RPMI8226 (cell line): ENCODE measurements at places on chromosomes 7 and 10.

DNA sequence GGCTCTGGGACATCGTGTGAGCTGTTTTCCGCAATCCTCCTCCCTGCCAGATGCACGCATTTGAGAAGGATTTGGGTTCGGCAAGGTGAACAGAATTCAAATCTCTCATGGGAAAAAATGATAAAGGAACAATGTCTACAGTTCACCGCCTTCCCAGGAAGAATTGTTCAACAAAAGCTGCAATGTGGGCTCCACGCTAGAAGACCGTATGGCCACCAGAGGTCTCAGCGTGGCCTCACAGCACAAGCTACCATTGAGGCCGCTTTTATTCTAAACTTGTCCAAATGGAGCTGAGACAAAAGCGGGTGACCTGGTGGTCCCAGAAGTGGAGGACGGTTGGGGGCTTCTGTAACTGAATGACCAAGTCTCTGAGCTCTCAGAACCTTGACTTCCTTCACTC, 733.1 kb downstream of the PARD3 start:
- DNase-seq = no peak

- peak; percentile 38 for DNase-seq
Observed at GRCh38 chr7:149635561-149636329, 137.6 kb downstream of the ZNF467 start.

DNA sequence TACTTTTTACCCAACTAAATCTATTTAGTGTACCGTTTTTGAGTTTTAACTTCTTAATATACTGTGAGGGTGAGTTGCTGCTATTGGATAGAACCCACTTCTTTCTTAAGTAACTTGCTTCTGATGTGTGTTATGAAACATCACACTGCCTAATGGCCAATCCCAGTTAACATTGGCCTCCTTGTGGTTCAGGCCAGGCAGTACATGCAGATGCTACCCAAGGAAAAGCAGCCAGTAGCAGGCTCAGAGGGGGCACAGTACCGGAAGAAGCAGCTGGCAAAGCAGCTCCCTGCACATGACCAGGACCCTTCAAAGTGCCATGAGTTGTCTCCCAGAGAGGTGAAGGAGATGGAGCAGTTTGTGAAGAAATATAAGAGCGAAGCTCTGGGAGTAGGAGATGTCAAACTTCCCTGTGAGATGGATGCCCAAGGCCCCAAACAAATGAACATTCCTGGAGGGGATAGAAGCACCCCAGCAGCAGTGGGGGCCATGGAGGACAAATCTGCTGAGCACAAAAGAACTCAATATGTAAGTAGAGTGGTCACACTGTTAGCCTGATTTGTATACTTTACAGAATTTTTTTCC, 39.7 kb downstream of the TES start:
- peak; percentile 11 for DNase-seq

GRCh38 chr7:29304756-29305155, 110.2 kb downstream of the CHN2 start:
- no peak for DNase-seq

GRCh38 chr7:84895563-84895962, 291.3 kb downstream of the SEMA3D start:
- no peak for DNase-seq

DNA sequence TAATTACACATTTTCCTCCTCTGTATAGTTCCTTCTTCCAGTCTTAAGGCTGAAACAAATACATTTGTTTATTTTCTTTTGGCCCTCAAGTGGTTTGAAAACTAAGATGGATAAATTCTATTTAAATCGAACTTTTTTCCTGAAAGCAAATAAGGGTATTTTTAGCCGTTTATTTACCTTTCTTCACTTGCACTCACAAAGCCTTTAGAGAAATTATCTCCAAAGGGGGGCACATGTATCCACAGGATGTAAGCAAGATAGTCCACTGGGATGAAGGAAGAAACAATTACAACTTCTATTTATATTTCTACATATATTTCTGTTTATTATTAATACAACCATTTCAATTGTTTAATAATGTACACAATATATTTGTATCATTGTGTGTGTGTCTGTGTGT, 10.2 kb downstream of the CPA4 start:
- no peak for DNase-seq

DNA sequence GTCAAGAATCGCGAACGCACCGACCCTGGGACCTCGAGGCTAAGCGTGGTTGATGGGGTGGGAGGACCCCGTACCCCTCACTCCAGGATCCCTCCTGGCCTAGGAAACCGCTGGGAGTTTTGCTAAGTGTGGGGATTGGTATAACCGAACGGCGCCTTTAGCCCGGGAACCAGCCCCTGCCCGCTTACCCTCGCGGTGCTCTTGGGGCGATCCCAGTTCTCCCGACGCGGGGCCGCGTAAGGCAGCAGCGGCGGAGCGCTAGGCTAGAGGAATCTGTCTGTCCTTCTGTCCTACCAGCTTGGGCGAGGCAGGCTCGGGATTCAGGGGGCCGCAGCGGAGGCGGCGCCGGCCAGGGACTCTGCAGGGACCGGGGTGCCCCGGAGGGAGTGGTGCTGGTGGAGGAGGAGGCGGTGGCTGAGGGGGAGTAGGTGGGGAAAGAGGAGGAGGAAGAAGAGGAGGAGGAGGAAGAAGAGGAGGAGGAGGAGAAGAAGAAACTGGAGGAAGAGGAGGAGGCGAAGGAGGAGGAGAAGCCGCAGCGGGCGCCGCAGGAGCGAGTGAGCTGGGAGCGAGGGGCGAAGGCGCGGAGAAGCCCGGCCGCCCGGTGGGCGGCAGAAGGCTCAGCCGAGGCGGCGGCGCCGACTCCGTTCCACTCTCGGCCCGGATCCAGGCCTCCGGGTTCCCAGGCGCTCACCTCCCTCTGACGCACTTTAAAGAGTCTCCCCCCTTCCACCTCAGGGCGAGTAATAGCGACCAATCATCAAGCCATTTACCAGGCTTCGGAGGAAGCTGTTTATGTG, 439 bp upstream of the EMX2 start:
- DNase-seq = peak; percentile 10

GRCh38 chr7:26777385-26777784, 87.0 kb downstream of the SKAP2 start:
- DNase-seq = no peak

GRCh38 chr10:63553473-63553872, 32.3 kb downstream of the REEP3 start:
- no peak for DNase-seq

DNA sequence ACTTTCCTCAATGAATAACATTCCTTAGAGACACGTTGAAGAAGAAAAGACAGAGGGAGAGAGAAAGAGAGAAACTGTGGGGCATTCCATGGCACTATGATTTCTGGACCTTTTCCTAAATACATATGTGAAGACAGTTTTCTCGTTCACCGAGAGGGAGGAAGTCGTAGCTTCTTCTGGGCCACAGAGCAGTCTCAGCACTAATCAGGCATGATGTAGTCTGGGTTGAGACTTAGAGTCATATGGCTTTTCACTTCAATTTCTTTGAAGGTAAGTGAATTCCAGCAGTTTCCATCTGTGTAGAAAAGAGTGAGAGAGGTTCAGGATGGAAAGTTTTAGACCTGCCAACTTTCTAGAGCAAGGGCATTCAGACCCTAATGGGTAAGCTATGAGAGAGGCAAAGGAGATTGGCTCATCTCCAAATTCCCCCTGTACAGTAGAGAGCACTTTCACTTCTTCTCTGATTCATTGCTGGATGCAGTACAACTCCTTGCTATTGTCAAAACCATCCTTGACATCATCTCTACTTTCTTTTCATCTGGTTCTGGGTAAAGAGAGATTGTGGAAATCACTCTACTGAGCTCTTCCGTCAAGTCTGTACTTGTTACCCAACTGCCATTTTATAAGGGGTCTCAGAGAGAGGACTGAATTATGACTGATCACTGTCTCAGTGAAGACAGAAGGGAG, 31.5 kb upstream of the OR9A4 start:
- no peak for DNase-seq

DNA sequence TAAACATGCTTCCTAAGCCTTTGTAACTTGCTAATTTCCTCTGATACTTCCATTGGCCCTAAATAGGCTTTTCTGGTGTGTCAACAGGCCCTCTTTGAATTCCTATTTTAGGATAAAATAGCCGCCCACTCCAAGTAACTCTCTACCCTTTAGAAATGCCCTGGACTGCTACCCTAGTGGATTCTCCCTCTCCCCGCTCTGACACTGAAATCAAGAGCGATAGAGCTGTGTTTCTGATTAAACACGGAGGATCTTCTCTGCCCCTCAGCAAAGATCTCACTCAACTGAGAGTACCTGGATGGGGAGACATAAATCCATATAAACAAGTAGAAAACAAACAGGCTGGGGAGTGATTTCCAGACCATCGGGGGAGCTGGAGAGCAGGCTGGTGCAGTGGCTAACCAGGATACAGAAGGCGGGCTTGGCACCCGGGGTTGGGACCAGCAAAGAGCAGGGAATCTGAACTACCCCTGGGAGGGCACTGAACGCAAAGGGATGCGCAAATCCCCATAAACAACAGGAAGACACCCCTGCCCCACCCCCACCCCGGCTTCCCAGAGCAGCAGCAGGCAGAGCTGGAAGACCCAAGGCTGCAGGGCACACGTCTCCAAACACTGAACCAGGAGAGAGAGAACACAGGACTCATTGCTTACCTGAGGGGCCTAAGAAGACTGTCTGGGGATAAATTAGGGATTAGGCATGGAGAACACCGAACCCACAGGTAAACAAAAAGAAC, 2.5 kb downstream of the ASB13 start:
- DNase-seq = no peak

GRCh38 chr7:151857412-151857811, 19.5 kb downstream of the PRKAG2 start:
- no peak for DNase-seq

DNA sequence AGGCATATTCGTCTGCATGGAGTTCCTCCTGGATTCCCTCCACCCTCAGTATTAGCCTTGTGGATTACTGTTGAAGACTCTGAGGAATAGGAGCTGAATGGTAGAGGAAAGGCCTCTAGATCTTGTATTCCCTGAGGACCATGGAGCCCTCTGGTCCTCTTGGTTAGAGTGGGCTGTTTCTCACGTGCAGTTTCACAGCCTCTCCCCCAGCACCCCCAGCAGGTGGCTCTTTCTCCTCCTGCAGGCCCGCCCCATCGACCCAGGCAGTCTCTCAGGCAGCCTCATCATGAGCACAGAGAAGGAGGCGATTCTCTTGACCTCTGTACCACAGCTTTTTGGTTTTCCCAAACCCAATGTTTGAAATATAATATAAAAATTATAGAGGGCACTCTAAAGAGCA, 102.0 kb downstream of the WNT2 start:
- no peak for DNase-seq

- no peak for DNase-seq
Observed at GRCh38 chr7:137950967-137951366, 50.9 kb downstream of the CREB3L2 start.

GRCh38 chr10:45592432-45592831, 80.1 kb downstream of the ZFAND4 start:
- DNase-seq = no peak

GRCh38 chr7:27438881-27439589, 196.4 kb downstream of the EVX1 start:
- no peak for DNase-seq

GRCh38 chr10:5895804-5896203, 5.8 kb downstream of the FBH1 start:
- DNase-seq = peak; percentile 87

- no peak for DNase-seq
Observed at GRCh38 chr10:102118867-102119266, 1.3 kb downstream of the LDB1 start.

GRCh38 chr7:33770576-33770975, 134.8 kb upstream of the BMPER start:
- DNase-seq = no peak

- DNase-seq = no peak
Observed at GRCh38 chr10:99535764-99536337, 3.1 kb downstream of the NKX2-3 start.

GRCh38 chr7:1105189-1105588, 17.3 kb downstream of the GPER1 start:
- DNase-seq = no peak

- peak; percentile 40 for DNase-seq
Observed at GRCh38 chr10:810351-810846, 120.9 kb upstream of the DIP2C start.

DNA sequence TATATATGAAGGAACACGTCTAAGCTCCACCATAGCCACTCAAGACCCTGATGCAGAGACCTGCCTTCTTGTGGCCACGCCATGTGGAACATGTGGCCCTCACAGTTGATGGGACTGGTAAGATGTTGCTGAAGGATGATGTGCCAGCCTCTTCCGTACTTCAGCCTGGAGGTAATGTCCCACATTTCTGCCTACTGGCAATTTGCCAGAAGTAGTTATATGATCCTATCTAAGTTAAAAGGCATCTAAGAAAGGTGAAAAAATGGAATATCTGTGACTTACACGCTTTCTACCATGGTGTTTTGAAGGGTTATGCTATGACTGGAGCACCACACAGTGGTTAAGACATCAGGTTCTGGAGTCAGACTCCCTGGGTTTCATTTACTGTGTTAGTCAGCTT, 948.7 kb upstream of the GHITM start:
- DNase-seq = no peak

- no peak for DNase-seq
Observed at GRCh38 chr7:22662036-22662435, 65.0 kb upstream of the IL6 start.

GRCh38 chr10:8616166-8616565, 561.7 kb downstream of the GATA3 start:
- peak; percentile 8 for DNase-seq

DNA sequence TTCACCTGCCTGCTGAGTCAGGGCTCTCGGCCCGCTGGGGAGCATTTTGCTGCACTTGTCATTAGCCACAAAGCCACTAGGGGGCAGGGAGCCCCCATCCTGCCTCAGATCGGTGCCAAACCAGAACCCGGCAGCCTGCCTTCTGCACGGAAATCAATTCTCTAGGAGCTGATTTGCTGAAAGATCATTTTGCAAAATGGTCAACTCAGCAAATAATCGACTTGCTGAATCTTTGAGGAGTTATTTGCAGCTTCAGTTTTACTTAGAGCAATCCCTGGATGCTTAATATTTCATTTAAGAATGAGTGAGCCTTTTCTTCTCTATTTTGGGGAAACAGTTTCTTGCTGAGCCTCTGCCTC, 1.7 kb upstream of the GIMAP8 start:
- DNase-seq = peak; percentile 92

GRCh38 chr10:4586776-4587175, 239.2 kb upstream of the AKR1E2 start:
- no peak for DNase-seq

GRCh38 chr7:43879477-43879876, 10.2 kb upstream of the MRPS24 start:
- DNase-seq = no peak

DNA sequence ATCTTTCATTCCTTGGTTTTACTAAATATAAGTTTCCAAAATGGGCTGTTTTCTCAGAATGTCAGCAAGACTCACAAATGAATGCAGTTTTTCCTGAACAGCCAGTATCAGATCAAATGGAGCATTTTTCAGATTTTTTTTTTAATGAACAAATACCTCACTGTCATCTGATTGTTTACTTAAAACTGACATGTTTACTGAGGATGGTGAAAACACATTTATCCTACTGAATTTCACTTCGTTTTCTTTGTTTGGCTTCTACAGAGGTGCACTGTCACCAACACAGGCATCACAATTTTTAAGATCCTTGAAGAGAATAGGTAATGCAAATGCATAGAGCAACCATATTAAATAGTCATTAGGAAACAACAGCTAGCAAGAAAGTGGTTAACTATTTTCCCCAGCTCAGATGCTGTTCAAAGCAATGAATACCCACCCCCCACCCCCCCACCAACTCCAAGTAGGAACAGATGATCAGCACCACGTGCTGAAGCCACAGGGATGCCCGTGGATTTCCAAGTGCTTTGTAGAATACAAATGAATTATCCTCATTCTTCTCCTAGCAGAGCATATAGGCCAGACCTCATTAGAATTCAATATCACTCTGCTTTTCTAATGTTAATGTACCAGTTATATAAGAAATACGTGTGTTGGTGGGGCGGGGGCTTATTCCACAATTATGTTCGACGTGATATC, 205.9 kb downstream of the SKAP2 start:
- no peak for DNase-seq
